ENCODE measurements at places on chromosomes 1 and 21. TPM values are rescaled to one million over a fixed set of nuclear protein-coding genes. Genes with fewer than 3 reads are reported as not detected.

DNA sequence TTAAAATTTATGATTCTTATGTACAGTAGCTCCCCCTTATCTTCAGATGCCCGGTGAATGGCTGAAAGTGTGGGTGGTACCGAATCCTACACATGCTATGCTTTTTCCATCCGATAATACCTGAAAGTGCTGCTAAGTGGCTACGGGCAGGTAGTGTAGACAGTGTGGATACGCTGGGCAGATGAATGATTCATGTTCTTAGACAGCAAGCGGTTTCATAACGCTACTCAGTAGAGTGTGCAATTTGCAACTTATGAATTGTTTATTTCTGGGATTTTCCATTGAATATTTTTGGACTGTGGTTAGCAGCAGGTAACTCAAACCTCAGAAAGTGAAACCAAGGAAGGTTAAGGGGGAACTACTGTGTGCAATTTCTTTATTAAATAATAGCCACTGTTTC, 7.5 kb downstream of the PCP4 start:
- DNase-seq: no peak

DNA sequence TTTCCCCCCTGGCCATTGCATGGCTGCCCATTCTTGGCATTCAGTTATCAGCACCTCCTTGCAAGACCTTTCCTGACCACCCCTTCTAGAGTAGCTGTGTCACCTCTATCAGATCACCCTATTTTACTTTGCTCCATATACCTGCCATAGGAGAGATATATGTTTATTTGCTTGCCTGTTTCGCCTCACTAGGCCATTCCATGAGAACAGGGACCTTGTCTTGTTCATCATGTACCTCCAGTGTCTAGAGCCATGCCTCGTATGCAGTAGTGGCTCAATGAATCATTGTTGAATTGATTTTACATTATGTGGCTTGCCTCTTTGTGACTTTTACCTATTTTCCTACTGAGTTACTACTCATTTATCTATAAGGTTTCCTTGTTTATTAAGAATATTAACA, 26.4 kb upstream of the PADI2 start:
- no peak for DNase-seq

GRCh38 chr1:16385659-16386453, 18.8 kb downstream of the SZRD1 start:
- DNase-seq: no peak

GRCh38 chr1:238830036-238830611, 556.2 kb upstream of the CHRM3 start:
- no peak for DNase-seq

DNA sequence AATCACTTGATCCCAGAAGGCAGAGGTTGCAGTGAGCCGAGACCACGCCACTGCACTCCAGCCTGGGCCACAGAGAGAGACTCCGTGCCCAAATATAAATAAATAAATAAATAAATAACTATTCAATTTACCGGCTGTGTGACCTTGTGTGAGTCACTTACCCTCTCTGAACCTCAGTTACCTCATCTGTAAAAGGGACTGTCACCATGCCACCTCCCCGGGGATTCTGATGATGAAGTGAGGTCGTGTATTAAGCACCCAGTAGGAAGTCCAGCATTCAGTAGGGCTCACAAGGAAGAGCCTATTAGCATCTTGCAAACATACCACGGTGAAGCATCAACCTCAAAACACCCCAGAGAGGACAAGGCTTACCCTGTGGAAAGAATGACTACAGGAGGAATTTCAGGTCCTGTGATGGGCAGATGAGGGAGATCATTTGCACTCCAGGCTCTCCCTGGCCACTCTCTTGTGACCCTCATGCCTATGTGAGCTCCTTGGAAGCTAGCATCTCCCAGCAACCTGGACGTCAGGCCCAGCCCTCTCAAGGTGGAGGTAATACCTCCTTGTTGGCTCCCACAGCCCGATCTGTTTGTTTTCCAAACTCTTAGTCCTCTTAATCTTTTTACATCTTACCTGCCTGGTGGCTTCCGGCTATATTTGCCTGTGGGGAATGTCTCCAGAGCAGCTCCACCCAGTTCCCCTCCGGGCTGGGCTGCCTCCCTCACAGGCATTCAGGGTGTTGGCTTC, 7.6 kb upstream of the C1QA start:
- no peak for DNase-seq

The KIF17 gene
- total RNA-seq: 3.6 TPM

The CLCA4 gene
- total RNA-seq: not detected

The CELA2B gene
- not detected for total RNA-seq

DNA sequence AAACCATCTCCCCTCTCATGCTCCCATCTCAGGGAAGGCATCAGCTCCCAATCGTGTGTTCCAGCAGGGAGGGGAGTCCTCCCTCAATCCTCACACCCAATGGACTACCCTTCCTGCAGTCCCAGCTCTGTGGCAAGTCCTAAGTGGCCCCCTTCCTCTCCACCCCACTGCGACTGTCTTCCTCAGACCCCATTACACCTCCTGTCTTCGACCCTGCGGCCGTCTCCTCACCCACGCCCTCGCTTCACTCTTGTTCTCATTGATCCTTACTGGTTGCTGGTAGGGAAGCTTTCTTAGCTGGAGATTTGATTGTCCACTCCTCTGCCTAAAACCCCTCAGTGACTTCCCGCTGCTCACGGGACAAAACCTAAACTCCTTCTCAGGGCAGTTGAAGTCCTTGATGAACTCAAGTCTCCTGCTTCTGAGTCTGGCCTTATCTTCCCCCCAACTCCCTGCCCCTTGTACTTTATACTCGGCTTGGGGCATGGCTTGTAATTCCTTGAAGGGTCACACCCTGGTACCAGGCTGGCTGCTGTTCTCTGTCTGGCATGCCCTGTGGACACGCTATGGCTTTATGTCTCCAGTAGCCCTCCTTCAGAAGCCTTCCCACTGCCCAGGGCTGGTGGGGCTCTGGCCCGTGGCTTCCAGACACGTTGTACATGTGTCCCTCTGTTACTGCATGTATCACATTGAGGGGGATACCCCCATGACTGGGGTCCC, 2.3 kb upstream of the EPS8L3 start:
- no peak for DNase-seq

- DNase-seq: no peak
These were observed 65.3 kb downstream of the TUT4 start for GRCh38 chr1:52487632-52488031.

GRCh38 chr1:245433561-245433960, 278.8 kb downstream of the KIF26B start:
- no peak for DNase-seq

DNA sequence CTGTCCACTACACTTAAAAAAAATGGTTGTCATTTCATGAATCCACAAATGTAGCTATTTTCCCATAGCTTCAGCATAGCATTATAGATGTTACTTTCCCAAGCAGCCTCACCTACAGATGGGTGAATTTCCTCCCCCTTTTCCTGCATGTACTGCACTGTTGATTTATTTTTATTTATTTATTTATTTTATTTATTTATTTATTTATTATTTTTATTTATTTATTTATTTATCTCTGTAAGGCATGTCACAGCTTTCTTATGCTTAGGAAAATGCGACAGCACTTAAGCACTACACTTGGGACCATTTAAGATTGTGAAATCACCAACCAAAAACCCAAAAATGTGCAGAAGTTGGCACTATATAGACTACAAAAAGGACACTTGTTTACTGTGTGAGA, 4.9 kb downstream of the CD1A start:
- no peak for DNase-seq

The NCF2 gene
- 2.7 TPM for total RNA-seq

DNA sequence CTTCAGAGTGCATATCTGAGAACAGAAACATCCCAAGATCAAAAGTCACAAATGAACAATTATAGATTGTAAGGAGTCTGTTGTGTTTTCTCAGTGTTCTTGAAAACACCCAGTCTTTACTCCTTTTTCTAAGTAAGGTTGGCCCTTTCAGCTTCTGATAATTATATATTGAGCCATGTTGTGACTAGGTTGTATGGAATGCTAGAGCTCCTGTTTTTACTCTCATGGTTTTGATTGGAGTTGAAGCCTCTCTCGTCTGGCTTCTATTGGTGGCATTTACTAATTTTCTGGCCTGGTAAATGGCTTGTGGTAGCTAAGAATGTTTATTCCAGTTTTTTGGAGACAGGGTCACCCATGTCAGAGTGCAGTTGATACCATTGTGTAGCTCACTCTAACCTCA, 84.7 kb downstream of the NDUFS5 start:
- DNase-seq: peak; percentile 27

DNA sequence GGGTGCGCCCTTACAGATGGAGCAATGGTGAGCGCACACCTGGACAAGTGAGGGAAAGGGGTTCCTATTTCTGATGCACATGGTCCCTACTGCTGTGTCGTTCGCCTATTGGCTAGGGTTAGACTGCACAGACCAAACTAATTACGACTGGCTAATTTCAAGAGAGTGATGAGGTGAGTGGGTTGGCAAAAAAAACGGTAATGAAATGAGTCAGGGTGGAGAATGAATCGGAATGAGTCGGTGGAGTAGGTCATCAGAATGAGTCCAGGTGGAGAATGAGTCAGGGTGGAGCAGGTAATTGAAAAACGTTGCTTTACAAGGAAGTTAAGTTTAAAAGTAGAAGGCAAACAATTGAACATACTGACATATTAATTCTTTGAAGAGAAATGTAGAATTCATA, 79.8 kb downstream of the WDR4 start:
- peak; percentile 40 for DNase-seq

The SMAP2 gene
- total RNA-seq: 11.9 TPM

DNA sequence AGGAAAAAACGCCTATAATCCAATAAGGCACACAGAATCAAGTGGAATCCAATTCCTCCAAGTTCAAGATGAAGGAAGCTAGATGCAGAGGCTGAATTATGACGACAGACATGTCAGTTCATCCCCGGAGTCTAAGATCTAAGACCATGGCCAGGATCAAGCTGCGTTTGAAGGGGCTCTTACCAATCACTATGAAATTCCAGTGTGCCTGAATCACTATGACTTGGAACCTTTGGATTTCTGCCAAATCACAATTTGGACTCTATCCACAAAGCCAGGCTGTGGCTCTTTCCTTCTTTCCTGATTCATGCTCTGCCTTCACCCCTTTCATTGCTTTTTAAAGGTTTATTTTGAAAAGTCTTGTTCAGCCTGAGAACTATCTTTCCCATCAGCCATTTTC, 17.1 kb downstream of the OLIG2 start:
- DNase-seq: peak; percentile 98

DNA sequence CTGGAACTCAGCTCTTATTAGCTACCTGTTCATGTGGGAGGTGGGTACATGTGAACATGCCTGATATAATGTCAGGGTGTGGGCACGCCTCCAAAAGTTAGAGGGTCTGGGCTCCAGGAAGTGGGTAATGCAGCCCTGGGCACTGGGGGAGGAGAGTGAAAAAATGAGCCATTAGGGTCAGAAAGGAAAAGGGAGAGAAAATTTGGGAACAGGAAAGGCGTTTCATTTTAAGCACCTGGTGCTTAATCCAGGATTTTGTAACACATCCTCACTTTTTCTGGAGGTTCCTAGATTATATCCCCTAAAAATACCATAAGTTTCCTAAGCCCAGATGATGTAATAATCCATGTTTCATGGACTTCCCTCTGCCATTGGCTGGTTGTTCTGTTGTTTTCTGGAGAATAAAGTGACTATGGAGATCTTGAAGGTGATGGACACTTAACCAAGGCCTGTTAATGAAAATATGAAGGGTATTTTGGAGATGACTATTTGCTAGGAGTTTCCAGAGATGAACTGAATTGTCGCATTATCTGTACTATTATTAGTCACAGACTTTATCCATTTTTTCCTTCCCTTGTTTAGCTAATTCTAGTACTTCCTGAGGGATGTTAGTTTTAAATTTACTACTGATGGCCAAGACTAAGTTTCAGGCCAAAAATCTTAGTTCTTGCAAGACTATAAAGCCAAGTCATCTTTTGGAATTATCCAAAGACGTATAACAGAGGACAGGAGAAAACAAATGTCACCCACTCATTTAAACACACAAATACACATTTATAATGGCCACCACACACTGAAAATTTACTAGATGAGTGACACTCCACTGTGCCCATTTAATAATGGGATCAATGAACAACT, 24.4 kb upstream of the TARBP1 start:
- no peak for DNase-seq

- DNase-seq: peak; percentile 42
These were observed 560.5 kb downstream of the KIF26B start for GRCh38 chr1:245715291-245715701.

- DNase-seq: no peak
These were observed 285.1 kb downstream of the CACNA1E start for GRCh38 chr1:181768211-181768929.

DNA sequence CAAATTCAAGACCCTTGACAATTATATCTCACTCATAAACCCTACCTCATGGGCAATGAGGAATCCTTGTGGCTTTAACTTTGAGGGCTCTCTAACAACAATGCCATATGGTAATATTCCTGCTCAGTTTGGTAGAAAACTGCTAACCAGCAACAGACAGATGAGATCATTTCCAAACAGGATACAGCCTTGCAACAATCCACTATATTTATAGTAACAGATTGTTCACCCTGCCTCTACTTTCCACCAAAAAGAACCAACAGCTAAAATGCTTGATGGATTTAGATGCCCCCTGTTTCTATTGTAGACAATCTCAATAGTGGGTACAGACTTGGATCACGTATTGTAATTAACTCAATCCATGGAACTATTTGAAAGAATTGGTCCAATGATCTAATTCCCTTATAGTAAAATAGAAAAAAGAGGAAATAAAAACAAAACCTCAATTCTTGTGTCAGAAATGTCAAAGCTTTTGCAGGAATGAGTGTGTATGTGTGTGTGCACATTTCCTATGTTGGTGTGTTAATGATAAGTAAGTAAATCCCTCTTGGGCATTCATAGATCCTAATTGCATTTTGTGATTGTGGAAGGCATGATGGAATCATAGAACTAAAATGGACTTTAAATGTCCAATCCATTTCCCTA, 100.0 kb upstream of the EDEM3 start:
- DNase-seq: no peak

DNA sequence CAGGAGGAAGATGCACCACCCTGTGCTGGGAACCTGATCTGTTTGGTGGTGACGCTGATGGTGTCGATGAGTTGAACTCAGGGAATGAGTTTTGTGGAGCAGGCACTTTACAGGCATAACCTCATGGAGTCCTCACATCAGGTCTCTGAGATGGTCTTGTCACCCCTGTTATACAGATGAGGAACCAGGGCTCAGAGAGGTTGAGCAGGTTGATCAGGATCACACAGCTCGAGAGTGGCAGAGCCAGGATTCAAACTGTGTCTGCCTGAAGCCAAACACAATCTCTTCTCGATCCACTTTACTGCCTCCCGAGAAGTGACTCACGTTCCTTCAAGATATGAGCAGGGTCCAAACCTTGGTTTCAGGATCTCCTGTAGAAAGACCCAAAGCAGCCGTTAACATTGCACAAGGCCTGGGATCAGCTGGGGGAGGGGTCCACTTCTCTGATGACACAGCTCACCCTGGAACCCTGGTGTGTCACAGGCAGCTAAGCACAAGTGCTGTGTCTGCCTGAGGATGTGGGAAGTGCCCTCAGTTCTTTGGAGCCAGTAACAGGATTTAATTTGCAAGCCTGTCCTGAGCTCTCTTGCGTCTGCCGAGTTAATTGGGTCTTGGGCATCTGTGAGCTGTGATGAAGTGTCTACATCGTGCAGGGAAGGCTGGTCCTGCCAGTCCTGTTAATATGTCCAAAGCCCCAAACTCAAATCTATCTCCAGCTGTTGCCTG, 65.4 kb upstream of the STUM start:
- DNase-seq: peak; percentile 23
